Stimulated activated CD4-positive, alpha-beta T cell treated with anti-CD3 and anti-CD28 coated beads, Interleukin-12 subunit alpha, Interleukin-12 subunit beta, amount 100 ng/mL, for 48 hours (primary cell): ENCODE measurements at places on chromosomes 5 and 9.

DNA sequence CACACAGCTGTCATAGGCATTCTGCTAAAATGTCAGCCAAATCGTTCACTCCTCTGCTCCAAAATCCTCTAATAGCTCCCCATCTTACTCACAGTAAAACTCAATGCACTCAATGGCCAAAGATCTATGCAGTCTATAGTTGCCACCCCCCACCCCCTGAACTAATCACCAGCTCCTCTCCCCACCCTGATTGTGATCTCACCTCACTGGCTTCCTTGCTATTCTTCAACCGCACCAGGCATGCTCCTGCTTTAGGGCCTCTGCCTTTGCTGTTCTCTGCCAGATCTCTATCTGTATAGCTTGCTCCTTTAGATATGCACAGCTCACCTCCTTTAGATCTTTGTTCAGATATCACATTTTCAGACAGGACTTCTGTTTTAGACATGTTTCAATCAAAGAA is 33.2 kb upstream of the SNX2 start:
- no peak for DNase-seq

GRCh38 chr9:21326526-21327139 is 8.6 kb downstream of the KLHL9 start:
- DNase-seq = no peak

- no peak for DNase-seq
Observed at GRCh38 chr5:1658665-1659064, 134.9 kb upstream of the LPCAT1 start.

DNA sequence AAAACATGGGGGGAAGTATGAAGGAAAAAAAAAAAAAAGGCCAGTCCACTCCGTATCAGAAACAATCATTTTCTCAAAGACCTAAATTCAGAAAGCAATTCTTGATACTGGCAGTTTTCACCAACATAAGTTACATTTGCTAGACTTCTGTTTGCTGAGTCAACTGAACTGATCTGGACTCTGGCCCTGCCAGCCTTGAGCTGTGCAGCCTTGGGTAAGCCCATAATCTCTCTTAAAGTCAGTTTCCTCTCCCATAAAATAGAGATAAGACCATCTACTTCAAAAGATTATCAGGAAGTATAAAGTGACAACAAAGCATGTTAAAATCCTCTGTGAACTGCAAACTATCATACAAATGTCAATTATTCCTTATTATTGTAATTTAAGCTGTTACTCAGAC is 106.8 kb downstream of the MAPKAP1 start:
- DNase-seq = no peak

GRCh38 chr5:19977099-19977498 is 10.9 kb downstream of the CDH18 start:
- no peak for DNase-seq

- DNase-seq = no peak
Observed at GRCh38 chr9:9045572-9045971, 1246.0 kb upstream of the DMAC1 start.

DNA sequence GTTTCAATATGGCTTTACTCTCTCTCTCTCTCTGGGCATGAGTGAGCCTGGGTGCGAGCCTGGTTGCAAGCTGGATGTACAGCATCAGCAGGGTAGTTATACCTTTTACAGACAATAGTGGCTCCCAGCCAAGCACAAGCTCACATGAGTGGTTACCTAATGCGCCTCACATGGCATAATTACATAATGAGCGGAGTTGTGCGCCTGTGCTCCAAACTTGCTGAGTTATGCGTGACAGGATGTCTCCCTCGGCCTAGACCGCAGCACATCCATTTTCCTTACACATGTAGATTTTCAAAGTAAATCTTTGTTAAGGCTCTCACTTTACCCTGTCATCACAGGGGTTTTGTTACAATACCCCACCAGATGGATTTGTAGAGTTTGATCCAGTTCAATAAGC is 233.5 kb upstream of the WWC1 start:
- no peak for DNase-seq

DNA sequence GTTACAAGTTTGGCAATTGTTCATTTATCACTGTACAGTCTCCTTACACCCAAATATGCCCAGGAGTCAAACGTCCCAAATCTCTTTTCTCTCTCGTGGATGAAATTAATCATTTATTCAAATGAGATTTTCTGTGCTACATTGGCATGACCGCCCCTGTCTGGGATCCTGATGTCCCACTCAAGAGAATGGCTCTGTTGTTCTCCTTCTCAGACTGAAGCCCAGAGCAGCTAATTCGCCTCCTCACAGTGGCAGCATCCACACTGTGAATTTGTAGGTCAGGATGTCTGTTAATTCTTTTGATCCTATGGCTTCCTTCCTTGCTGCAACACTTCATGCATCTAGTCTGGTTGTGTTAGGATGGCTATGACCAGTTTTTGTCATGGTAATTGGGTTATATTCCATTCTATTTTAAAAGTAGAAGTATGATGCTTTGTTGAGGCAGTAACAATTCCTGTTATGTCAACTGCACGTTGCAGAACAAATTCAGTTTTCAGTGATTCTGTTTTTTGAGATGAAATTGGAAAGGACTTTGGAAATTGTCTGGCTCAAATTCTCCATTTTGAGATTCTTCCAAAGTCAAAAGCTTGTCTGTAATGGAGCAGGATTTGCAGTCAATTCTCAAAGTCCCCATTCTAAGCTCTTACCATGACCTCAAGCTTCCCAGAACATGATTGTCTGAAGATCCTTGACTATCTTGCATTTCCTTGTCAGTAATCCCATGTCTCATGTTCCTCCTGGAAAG is 141.5 kb upstream of the GAS1 start:
- no peak for DNase-seq

DNA sequence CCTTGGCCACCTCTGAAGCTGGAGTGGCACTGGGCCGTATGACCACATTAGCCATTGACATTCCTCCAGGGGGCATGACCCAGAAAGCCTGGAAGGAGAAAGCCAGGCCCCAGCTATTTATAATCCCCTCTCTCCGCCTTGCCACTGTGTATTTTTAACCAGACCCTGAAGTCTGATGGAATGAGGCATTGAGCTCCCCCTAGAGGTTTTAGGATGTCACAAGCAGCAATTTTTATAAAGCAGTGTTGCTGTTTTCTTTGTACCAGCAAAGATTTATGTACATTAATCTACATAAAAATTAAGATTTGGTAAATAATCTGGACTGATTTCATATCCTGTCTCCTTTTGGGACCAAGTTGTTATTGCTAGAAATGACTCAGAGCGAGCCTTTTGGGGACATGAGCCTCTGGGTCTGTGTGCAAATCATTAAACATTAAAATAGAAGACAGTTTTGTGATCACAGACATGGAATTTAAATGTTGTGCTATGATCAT is 127.1 kb downstream of the TRIO start:
- no peak for DNase-seq
